Activated CD8-positive, alpha-beta T cell treated with anti-CD3 and anti-CD28 coated beads, Interleukin-2, amount 10 ng/mL, durations not matched to agents 7 days and 5 days (primary cell): ENCODE measurements at places on chromosomes 7 and 10. TPM values are rescaled to one million over a fixed set of nuclear protein-coding genes. Genes with fewer than 3 reads are reported as not detected.
A peak's percentile ranks its signal among the peaks of the same experiment; 100 is the strongest.

Gene OTUD1
- 8.4 TPM for total RNA-seq

Gene OR2AE1
- total RNA-seq, result 0.60 TPM

Gene CPA4
- total RNA-seq, result not detected

Gene FZD1
- 0.24 TPM for total RNA-seq

Gene DDC
- total RNA-seq, result not detected

Gene ARPC1A
- total RNA-seq, result 51.4 TPM

- H3K27me3 ChIP-seq, result no peaks in the 10 kb centered on the region
- H3K4me3 ChIP-seq, result no peak overlapping the region
- no peaks in the 10 kb centered on the region for H3K4me1 ChIP-seq
- DNase-seq, result no peak
- H3K27ac ChIP-seq, result no peak overlapping the region
Observed at GRCh38 chr10:126199221-126199998, 188.9 kb downstream of the ADAM12 start.

- no peak overlapping the region for H3K27ac ChIP-seq
- no peaks in the 10 kb centered on the region for H3K36me3 ChIP-seq
- no peak for DNase-seq
- no peaks in the 10 kb centered on the region for H3K27me3 ChIP-seq
Observed at GRCh38 chr10:120208488-120208887, 248.5 kb upstream of the PLPP4 start.

GRCh38 chr10:107022600-107023354 is 141.7 kb downstream of the SORCS1 start:
- no peak overlapping the region for H3K4me3 ChIP-seq
- H3K4me1 ChIP-seq, result no peaks in the 10 kb centered on the region
- no peak overlapping the region for H3K27ac ChIP-seq
- H3K36me3 ChIP-seq, result no peaks in the 10 kb centered on the region
- DNase-seq, result no peak
- no peaks in the 10 kb centered on the region for H3K27me3 ChIP-seq

- H3K4me1 ChIP-seq, result no peaks in the 10 kb centered on the region
Observed at GRCh38 chr10:52772623-52773022, at the start of gene MBL2. Gene MBL2 (minus strand): TSS chr10:52772784. CDS start chr10:52771635, 1,149 bp downstream.

- DNase-seq, result no peak
- H3K4me3 ChIP-seq, result no peak overlapping the region
- no peak overlapping the region for H3K27ac ChIP-seq
- no peaks in the 10 kb centered on the region for H3K4me1 ChIP-seq
- no peaks in the 10 kb centered on the region for H3K36me3 ChIP-seq
Observed at GRCh38 chr7:25353196-25353595, 124.9 kb upstream of the NPVF start.

DNA sequence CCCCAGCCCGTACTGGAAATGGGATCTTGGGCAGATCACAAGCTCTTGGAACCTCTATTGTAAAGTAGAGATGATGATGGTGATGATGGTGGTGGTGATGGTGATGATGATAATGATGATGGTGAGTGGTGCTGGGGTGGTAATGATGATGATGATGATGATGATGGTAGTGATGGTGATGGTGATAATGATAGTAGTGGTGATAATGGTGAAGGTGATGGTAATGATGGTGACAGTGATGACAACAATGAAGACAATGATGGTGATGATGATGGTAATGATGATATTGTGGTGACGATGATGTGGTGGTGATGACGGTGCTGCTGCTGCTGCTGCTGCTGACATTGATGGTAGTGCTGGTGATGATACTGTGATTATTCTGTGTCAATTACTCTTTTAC is 91.0 kb upstream of the AFAP1L2 start:
- H3K27ac ChIP-seq, result peak overlapping the region; percentile 1
- peaks cover 26% of the 10 kb centered on the region for H3K36me3 ChIP-seq
- no peak for DNase-seq
- no peak overlapping the region for H3K4me3 ChIP-seq

DNA sequence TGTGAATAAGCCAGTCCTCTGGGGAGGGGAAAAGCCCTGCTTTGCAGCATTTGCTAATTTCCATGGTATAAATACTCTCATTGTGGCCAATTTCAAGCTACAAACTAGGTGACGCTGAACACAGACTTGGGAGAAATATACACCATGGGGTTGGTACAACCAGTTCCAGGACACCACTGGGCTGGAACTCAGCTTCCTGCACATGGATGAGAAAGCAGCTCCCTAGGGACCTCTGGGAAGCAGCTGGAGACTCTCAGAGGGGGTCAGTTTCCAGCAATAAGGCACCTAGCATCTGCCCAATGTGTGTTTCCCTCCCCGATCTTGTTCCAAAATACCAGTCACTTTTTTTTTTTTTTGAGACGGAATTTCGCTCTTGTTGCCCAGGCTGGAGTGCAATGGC is 56.8 kb upstream of the WDR11 start:
- no peaks in the 10 kb centered on the region for H3K4me1 ChIP-seq
- no peak for DNase-seq

DNA sequence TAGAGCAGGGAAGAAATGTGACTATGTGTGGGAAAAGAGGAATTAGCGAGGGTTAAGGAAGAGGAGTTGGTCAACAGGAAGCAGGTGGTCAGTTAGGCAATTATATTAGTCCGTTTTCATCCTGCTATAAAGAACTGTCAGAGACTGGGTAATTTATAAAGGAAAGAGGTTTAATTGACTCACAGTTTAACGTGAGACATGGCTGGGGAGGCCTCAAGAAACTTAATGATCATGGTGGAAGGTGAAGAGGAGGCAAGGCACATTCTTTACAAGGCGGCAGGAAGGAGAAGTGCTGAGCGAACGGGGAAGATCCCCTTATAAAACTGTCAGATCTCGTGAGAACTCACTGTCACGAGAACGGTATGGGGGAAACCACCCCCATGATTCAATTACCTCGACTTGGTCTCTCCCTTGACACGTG is 35.0 kb downstream of the RAMP3 start:
- no peaks in the 10 kb centered on the region for H3K36me3 ChIP-seq
- H3K4me1 ChIP-seq, result peaks cover 7% of the 10 kb centered on the region
- no peak overlapping the region for H3K4me3 ChIP-seq
- no peak for DNase-seq

- peaks cover 14% of the 10 kb centered on the region for H3K36me3 ChIP-seq
- DNase-seq, result no peak
- H3K27ac ChIP-seq, result peak overlapping the region; percentile 79
- peaks cover 11% of the 10 kb centered on the region for H3K27me3 ChIP-seq
Observed at GRCh38 chr10:110336111-110336721, 31.5 kb upstream of the SMNDC1 start.

DNA sequence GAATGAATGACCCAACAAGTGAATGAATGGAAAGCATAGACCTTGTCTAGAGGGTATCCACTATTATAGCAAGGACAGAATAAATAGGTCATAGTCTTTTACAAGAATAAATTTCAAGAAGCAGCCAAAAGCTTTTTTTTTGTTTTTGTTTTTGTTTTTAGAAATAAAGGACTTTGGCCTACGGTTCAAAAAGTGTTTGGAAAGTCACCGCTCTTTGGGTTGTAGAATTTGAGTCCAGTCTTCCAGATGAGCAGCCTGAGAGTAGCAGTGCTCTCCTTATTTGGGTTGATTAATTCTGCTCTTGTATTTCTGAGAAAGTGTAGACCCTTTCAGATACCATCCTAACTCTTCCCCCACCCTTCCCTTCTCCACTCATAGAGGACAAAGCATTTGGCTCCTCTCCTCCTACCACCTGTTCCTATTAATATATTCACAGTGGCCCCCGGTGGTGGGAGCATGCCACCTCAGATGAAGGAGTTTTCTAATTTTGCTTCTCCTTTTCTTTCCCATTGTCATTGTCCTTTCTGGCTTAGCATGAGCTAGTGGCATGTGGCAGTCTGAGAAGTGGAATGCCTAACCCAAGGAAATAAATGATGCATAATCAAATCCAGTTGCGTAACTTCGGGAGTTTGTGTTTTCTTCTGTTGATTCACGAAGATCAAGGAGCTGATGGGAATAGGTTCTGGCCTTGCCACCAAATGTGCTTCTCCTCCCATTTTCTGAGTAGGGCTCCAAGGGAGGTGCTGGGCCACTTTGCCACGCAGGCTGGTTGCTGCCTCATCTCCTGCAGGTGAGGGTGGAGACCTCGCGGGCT is 114.7 kb downstream of the CHN2 start:
- H3K36me3 ChIP-seq, result no peaks in the 10 kb centered on the region
- no peak overlapping the region for H3K4me3 ChIP-seq
- no peak for DNase-seq
- H3K27ac ChIP-seq, result no peak overlapping the region
- H3K4me1 ChIP-seq, result no peaks in the 10 kb centered on the region
- peaks cover 16% of the 10 kb centered on the region for H3K27me3 ChIP-seq

GRCh38 chr10:23324351-23324750 is 20.2 kb downstream of the C10orf67 start:
- DNase-seq, result no peak
- H3K27me3 ChIP-seq, result peaks cover 19% of the 10 kb centered on the region
- H3K4me3 ChIP-seq, result no peak overlapping the region
- no peak overlapping the region for H3K27ac ChIP-seq
- H3K36me3 ChIP-seq, result no peaks in the 10 kb centered on the region

- H3K36me3 ChIP-seq, result no peaks in the 10 kb centered on the region
- H3K27ac ChIP-seq, result no peak overlapping the region
- H3K27me3 ChIP-seq, result no peaks in the 10 kb centered on the region
- H3K4me1 ChIP-seq, result no peaks in the 10 kb centered on the region
- DNase-seq, result no peak
Observed at GRCh38 chr10:20233423-20233822, 417.2 kb downstream of the PLXDC2 start.

DNA sequence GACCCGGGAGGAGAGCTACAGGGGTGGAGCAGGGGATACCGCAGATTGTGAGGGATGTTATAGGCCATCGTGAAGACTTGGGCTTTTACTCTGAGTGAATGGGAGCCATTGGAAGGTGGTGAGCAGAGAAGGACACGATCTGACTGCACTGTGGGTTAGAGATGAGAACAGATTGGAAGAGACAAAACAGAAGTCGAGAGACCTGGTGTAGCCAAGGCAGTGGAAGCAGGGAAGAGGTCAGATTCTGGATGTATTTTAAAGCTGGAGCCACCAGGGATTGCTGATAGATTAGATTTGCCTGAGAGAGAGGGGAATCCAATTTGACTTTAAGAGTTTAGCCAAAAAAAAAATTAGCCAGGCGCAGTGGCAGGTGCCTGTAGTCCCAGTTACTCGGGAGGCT is 21.6 kb upstream of the EEPD1 start:
- no peaks in the 10 kb centered on the region for H3K27me3 ChIP-seq
- no peaks in the 10 kb centered on the region for H3K4me1 ChIP-seq
- DNase-seq, result no peak

- H3K4me3 ChIP-seq, result no peak overlapping the region
- H3K27me3 ChIP-seq, result no peaks in the 10 kb centered on the region
- DNase-seq, result no peak
- peaks cover 3% of the 10 kb centered on the region for H3K36me3 ChIP-seq
- H3K4me1 ChIP-seq, result peaks cover 12% of the 10 kb centered on the region
Observed at GRCh38 chr10:24849501-24850299, 102.7 kb downstream of the PRTFDC1 start.

- H3K36me3 ChIP-seq, result no peaks in the 10 kb centered on the region
- H3K27ac ChIP-seq, result no peak overlapping the region
- H3K4me1 ChIP-seq, result no peaks in the 10 kb centered on the region
- peaks cover 2% of the 10 kb centered on the region for H3K27me3 ChIP-seq
Observed at GRCh38 chr10:48938281-48938680, 1.4 kb downstream of the LRRC18 start.

DNA sequence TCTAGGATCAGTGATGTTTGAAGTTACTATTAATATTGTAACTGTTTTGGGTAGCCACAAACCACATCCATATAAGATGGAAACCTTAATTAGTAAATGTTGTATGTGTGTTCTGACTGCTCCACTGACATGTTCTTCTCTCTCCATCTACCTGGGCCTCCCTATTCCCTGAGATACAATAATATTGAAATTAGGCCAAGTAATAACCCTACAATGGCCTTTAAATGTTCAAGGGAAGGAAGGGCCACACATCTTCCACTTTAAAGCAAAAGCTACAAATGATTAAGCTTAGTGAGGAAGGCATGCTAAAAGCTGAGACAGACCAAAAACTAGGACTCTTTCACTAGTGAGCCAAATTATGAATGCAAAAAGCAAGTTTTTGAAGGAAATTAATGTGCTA is 176.4 kb upstream of the ANK3 start:
- H3K27me3 ChIP-seq, result peaks cover 4% of the 10 kb centered on the region
- DNase-seq, result no peak
- peaks cover 7% of the 10 kb centered on the region for H3K36me3 ChIP-seq
- H3K4me1 ChIP-seq, result peaks cover 20% of the 10 kb centered on the region
- H3K27ac ChIP-seq, result peak overlapping the region; percentile 8

DNA sequence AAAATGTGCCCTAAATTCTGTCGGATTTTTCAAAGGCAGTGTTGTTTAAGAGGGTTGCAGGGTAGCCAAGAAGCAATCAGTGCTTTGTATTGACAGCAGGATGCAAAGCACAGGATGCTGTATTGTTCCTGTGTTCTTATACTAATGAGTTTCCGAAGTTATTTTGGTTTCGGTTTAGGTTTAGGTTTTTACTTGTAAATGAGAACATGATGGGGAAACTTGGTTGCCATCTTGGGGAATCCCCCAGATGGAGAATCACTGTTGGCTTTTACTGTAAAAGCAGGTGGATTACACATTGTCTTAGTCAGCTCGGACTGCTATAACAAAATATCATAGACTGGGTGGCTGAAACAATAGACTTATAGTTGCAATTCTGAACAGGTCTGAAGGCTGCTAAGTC is 72.1 kb downstream of the INHBA start:
- no peaks in the 10 kb centered on the region for H3K4me1 ChIP-seq
- H3K27ac ChIP-seq, result no peak overlapping the region
- no peaks in the 10 kb centered on the region for H3K36me3 ChIP-seq
- H3K27me3 ChIP-seq, result no peaks in the 10 kb centered on the region

- H3K4me1 ChIP-seq, result no peaks in the 10 kb centered on the region
- H3K27ac ChIP-seq, result no peak overlapping the region
- no peak for DNase-seq
- H3K27me3 ChIP-seq, result peaks cover 2% of the 10 kb centered on the region
- no peaks in the 10 kb centered on the region for H3K36me3 ChIP-seq
Observed at GRCh38 chr7:93046641-93047040, 71.1 kb downstream of the SAMD9 start.

DNA sequence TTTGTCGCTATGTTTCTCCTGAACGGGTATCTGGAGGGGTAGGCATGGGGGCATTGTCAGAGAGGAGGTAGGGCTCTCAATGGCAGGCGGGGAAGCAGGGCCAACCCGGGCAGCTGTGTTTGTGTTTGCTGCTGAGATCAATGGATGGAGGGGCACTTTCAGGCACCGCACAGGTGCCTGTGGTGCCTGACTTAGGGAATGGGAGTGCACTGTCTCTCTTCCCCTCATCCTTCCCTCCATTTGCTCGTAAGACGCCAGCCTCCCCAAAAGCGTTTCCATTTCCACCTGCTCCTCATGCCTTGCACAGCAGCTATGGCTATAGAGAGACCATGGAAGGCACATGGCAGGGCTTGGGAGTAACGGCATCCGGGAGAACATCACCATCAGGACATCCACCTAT is 615.9 kb upstream of the FOXK1 start:
- peaks cover 8% of the 10 kb centered on the region for H3K27me3 ChIP-seq
- H3K4me3 ChIP-seq, result no peak overlapping the region
- DNase-seq, result no peak
- no peak overlapping the region for H3K27ac ChIP-seq

GRCh38 chr10:38146579-38147333 is 52.6 kb downstream of the ZNF37A start:
- no peak overlapping the region for H3K27ac ChIP-seq
- no peaks in the 10 kb centered on the region for H3K4me1 ChIP-seq
- H3K36me3 ChIP-seq, result no peaks in the 10 kb centered on the region

GRCh38 chr7:34036972-34037792 is 131.8 kb downstream of the BMPER start:
- no peak overlapping the region for H3K4me3 ChIP-seq
- H3K4me1 ChIP-seq, result no peaks in the 10 kb centered on the region
- H3K27ac ChIP-seq, result no peak overlapping the region
- no peaks in the 10 kb centered on the region for H3K27me3 ChIP-seq

GRCh38 chr10:77606751-77607150 is 30.9 kb downstream of the KCNMA1 start:
- peaks cover 19% of the 10 kb centered on the region for H3K4me1 ChIP-seq
- H3K36me3 ChIP-seq, result no peaks in the 10 kb centered on the region
- no peak for DNase-seq
- H3K27ac ChIP-seq, result no peak overlapping the region
- no peak overlapping the region for H3K4me3 ChIP-seq
- H3K27me3 ChIP-seq, result peaks cover 13% of the 10 kb centered on the region
